Stimulated activated naive CD4-positive, alpha-beta T cell treated with Interleukin-2 at 50 U/mL for 16 hours (primary cell): ENCODE measurements at places on chromosomes 2 and 18.

DNA sequence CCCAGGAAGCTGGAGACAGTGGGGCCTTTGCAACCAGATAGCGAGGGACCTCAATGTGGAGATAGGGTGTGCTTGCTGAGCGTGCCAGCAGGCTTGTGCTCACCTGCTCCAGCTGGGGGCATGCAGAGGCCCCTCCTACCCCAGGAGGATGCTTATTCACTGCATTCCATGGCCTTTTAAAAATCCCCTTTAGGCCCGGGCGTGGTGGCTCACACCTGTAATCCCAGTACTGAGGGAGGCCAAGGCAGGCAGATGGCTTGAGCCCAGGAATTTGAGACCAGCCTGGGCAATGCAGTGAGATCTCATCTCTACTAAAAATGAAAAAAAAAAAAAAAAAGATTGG, 54.5 kb downstream of the ODC1 start:
- DNase-seq = no peak

DNA sequence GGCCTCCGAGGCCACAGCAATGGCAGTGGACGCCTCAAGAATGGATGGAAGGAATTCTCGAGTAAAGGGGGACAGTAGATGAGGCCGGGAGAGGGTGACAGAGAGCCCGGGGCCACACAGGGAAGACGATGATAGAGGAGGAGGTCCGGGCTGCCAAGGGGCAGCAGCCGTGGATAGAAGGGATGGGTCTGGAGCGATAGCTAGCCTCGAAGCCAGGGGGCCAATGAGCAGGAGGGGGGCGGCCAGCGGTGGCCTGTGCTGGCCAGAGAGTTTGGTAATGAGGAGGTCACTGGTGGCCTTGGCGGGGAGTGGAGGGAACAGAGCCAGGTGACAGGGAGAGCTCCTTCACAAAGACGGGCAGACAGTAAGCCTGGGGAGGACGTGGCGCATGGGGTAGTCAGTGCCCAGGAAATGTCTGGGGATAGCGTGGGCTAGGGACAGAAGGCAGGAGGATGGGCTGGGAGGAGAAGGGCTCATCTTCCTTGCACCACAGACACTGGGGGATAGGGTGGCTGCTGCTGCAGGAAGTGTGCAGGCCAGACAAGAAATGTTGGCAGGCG, 87.8 kb upstream of the ASB18 start:
- no peak for DNase-seq

DNA sequence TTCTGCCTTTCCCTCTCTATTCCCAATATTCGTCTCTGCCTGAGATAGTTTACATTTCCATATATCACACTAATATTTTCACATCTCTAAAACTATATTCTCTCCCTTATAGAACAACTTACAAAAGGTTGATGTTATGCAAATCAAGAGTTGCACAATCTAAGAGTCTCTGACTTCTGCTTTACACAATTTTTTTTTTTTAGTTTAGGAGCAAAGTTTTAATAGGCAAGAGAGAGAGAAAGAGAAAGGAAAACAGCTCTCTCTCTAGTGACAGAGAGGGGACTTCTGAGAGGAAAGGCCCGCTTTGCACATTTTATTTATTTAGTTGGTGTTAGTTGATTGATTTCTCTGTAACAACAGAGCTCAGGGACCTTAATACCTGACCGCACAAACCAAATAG, 380.2 kb downstream of the TXNL1 start:
- no peak for DNase-seq

DNA sequence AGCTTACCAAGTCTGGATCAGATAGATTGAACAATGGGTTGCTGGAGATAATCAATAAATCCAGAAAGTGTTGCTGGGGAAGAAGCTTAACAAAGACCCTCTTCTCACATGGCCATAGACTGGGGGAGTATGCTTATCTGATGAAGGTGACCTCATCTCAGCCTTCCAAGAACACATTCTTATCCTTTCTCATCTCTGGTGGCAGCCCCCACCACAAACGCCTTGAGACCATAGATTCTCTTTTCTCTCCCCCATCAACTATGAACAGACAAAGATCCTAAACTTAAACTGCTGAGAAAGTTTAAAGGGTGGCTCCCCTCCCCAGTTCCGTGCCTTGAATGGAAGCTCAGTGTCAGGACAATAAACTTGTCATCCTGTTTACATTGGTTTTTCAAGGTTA, 428.7 kb upstream of the TRIB2 start:
- DNase-seq = no peak

DNA sequence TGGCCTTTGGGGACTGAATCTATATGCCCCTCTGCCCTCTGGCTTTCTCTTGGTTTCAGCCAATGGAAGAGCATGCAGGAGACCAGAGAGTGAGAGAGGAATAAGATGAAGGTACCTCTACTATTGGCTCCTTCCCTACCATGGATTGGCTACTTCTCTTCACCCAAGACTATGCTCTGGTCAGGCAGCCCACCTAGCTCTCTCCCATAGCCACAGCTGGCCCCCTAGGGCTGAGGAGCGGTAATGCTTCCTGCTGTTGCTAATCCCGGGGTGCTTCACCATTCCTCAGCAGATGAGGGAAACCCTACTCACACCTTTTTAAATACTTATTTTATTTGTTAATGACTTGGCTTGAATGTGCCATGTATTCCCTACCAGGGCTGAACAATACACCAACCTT, 142.4 kb downstream of the MREG start:
- DNase-seq = no peak

DNA sequence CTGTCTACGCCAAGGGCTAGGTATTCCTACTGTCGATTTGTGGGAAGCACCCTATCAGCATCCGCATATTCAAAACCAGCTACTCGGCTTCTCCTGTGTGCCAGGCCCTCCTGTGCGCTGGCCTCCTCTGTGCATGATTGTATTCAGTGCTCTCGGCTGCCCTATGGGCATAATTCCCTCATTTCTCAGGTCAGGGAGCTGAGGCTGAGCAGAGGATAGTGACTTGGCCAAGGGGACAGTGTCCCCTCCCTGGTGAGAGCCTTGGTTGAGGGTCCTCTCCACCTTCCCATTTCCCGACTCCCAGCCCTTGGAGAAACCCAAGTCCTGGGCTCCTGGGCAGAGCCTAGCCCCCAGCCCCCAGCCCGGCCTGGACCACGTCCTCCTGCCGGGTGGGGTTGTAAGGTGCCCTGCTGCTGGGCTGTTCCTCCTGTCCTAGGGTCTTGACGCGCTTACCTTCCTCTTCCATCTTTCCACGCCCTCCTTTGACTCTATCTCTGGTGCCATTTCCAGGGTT, 6.3 kb upstream of the HS6ST1 start:
- no peak for DNase-seq

GRCh38 chr2:43461453-43462073, 134.3 kb downstream of the THADA start:
- DNase-seq = no peak

GRCh38 chr18:2223849-2224248, 347.5 kb downstream of the METTL4 start:
- no peak for DNase-seq

GRCh38 chr2:58378152-58378551, 137.0 kb upstream of the FANCL start:
- DNase-seq = no peak

- no peak for DNase-seq
Measured at GRCh38 chr2:162103443-162104009, 29.5 kb upstream of the DPP4 start.

DNA sequence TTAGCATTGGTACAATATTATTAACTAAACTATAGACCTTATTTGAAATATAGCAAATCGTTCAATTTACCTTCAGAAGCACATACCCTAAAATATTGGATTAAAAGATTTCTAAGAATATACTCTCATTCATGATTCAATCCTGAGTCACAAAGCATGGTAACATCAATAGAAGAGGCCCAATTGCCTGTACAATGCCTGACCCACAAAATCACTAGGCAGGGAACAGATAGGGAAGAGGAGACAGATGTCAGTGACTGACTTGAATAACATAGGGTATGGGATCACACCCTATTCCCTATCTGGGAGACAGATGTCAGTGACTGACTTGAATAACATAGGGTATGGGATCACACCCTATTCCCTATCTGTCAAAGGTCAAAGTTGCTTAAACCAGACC, 611.6 kb upstream of the VRK2 start:
- no peak for DNase-seq

GRCh38 chr2:70942396-70943204, 6.9 kb downstream of the ATP6V1B1 start:
- no peak for DNase-seq

- DNase-seq = no peak
Measured at GRCh38 chr2:85711578-85712060, 17.5 kb downstream of the GNLY start.

- DNase-seq = no peak
Measured at GRCh38 chr2:166202778-166203177, 75.0 kb upstream of the SCN1A start.

DNA sequence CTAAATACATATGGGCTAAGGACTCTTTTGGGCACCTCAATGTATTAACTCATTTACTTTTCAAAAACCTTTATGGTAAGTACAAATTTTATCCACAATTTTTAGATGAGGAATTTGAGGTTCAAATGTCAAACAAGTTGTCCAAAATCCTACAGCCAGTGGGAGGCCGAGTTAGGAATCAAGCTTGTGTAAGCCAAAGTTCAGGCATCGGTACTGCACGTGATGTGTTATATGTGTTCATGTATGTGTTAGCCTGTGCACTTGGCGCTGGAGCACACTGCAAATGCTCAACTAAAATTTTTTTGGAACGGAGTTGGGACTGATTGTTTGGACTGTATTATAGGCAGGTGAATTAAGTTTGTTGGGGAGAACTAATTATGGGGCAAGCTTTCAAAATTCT, 22.7 kb downstream of the HK2 start:
- DNase-seq = no peak

DNA sequence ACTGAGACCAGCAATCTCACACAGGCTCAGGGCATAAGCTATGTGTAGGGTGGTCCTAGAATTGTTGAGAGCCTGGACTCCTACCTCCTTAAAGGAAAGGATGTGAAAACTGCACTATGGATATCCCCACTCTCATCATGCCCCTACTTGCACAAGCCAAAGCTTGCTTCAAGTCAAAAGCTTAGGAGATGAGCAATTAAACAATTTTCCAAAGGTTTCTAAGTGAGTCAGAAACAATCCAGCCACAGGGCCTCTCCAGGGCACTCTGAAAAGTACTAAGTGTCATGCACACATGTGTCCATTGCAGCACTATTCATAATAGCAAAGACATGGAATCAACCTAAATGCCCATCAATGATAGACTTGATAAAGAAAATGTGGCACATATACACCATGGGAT, 215.4 kb downstream of the AFF3 start:
- no peak for DNase-seq

GRCh38 chr2:216312441-216312840, 59.8 kb downstream of the MARCHF4 start:
- DNase-seq = no peak

DNA sequence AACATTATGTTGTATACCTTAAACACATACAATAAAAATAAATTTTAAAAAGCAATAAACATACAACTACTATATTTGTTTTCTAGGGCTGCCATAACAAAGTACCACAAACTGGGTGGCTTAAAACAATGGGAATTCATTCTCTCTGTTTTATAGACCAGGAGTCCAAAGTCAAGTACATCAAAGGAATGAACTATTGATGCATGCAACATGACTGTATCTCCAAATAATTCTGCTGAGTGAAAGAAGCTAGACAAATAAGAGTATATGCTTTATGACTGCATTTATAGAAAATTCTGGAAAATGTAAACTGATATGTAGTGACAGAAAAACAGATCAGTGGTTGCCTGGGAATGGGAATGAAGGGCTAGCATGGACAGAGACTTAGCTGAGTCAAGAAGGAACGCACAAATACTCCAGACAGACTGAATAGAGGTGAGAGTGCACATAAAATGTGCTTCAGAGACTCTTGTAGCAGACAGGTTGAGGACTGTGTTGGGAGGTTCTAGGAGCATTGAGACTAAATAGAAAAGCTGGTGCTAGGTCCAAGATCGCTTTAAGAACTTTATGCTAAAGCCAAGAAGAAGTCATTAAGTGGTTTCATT, 11.0 kb upstream of the PLA2R1 start:
- DNase-seq = no peak

GRCh38 chr2:48938231-48938630, 182.7 kb upstream of the LHCGR start:
- no peak for DNase-seq

DNA sequence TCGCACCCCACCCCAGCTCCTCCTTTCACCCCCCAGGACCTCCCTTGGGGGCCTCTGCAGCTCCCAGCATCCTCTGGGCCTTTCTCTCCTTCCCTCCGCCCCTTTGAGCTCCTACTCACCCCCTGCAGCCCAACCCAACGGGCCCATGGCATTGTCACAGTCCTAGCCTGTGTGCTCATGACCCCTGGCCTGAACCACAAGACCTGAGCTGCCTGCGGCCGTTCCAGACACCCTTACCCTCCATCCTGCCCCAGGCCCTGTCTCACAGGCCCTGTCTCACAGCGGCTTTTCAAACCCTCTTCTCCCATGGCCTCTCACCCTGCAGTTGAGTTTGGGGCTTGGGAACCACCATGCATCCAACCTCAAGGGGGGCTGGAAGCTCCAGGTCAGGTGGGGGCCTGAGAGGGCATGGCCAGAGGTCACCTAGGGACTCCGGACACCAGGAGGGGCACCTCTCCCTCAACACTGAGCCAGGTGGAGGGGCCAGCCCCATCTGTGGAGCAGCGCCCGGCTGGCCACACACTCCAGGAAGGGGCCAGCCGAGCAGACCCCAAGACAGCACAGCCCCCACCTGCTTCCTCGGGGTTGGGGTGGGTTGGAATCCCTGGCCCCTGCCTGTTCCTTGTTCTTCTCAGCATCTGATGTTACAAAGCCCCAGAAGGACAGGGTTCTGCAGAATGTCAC, 6.9 kb downstream of the MAB21L4 start:
- DNase-seq = no peak

GRCh38 chr2:71804281-71804751, 343.3 kb downstream of the CYP26B1 start:
- DNase-seq = no peak

DNA sequence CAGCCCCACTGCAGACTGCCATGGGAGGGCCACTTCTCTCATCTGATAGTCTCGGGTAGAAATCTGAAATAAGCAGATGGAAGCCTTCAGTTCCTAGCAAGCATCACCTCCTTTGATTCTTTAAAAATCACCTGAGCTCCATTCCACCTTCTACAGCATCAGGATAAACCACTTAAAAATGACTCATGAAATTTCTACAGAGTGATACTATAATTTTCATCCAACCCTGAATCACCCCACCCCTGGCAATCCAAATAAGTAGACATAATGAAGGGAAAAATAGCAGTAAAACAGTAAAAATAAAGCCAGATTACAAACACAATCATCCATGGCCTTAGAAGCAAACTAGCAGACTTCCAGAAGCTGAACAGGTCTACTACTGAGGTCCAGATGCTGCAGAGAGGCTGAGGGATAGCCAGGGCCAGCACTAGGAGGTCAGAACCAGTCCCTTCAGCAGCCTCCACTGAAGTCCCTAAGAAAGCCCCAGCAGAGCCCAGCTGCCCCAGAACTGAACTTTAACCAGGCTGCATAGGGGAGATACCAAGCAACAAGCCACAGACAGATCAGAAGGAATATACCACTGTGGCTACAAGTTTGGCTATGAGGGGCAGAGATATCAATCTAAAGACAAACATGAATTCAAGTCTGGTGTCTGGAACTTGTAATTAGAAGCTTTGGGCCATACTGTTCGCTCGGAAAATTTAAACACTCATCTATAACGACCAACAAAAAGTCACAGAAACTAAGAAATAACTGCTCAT, 54.7 kb upstream of the RNU4ATAC start:
- DNase-seq = no peak
